Upper lobe of right lung (tissue), 1 donor: ENCODE measurements at places on chromosomes 12 and 14. TPM values are rescaled to one million over a fixed set of nuclear protein-coding genes. Genes with fewer than 3 reads are reported as not detected.

The TRHDE gene
- total RNA-seq: 7.3 TPM

The P2RX2 gene
- total RNA-seq: 0.55 TPM

The ALDH1L2 gene
- 5.0 TPM for total RNA-seq

The JAG2 gene
- 31.2 TPM for total RNA-seq

DNA sequence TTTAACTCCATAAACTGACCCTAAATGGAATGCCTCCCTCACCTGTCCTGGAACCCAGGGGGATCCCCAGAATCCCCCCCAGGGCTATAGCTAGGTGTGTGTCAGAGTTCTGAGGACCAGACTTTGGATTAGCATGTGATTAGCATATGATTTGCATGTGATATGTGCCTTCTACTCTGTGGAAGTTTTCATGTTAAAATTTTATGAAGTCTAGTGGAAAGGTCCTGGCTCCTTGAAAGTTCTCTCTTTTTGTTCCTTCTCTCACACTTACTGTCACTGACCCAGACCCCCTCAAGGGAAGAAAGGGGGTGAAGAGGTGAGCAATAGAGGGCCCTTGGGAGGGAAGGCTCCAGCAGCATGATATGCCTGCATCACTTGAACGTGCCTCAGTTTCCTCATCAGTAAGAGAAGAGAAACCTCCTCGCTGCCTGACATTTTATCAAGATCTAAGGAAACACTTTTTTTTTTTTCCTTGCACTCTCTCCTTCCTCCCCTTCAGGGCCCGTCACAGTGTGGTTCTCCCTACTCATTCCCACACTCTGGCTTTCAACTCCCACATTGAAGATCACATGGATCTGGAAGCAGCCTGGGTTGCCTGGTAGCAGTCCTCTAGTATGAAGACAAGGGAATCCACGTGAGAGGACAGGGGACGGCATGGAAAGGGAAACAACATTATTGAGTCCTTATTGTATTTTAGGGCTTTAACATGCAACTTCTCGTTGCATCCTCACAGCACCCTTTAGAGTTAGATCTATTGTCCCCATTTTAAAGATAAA is 3.3 kb upstream of the C1QL4 start:
- peak; percentile 3 for DNase-seq

DNA sequence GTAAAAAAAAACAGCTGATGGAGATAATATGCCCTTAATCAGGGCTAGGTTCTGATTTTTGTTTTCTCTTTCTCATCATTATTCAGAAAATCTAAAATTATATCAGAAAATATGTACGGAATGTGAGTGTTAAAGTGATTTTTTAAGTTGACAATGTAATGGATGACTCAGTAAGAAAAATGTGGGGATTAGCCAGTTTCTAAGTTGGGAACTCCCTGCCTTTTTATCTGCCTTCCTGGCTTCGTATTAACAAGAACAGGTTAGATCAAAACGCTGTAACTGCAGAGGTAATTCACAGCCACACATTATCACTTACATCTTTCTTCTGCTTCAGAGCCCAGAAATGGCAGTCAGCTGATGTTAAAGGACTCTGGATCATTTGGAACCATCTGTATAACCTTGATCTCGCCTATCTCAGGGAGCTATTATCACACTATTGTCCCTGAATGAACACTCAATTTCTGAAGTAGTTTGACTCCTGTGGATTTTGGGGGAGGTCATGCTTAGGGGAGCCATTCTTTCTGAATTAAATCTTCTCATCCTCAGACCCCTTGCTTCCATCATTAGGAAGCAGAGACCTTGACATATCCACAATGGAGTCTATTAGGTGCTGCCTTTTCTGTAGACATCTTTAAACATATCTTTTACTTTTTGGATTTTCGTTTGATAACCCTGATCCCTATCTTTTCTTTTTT is 135.7 kb upstream of the SLC16A7 start:
- DNase-seq: no peak
